NCI-H446 treated with DMSO at 0.1 percent for 48 hours (cell line): ENCODE measurements at places on chromosomes 16 and 17.

DNA sequence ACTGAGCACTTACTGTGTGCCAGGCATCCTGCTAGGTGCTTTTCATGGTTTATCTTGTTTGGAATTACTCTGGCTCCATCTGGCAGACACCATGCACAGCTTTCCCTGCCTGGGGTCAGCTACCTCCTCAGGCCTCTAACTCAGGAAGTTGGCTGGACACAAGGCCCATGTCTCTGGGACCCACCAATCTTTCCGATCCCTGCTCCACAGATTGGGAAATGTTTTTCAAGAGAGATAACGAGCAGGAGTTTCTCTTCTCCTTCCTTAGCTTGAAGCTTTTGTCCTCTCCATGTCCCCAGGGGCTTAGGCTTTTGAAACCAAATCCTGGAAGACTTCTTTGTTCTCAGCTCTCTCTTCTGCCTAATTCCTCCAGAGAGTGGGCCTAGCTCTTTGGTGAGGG lies 11.5 kb upstream of the ELAC2 start:
- no peak for DNase-seq

DNA sequence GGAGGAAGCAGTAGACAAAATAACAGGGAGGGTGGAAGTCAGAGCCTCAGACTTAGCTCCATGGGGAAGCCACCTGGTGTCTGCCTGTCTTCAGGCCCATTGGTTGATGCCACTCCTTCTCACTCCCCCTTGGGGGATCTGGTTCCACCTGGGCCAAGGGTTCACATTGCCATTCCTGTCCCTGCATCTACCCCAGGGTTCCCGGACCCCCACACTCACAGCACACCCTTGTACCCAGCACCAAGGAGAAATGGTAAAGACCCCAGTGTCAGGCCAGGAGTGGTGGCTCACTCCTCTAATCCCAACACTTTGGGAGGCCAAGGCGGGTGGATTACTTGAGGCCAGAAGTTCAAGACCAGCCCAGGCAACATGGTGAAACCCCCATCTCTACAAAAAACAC lies 1.0 kb upstream of the CA7 start:
- DNase-seq: no peak

- no peak for DNase-seq
These were observed 165.8 kb upstream of the ZNF267 start for GRCh38 chr16:31707743-31708335.

GRCh38 chr16:49463529-49463928 lies 89.9 kb downstream of the C16orf78 start:
- no peak for DNase-seq

DNA sequence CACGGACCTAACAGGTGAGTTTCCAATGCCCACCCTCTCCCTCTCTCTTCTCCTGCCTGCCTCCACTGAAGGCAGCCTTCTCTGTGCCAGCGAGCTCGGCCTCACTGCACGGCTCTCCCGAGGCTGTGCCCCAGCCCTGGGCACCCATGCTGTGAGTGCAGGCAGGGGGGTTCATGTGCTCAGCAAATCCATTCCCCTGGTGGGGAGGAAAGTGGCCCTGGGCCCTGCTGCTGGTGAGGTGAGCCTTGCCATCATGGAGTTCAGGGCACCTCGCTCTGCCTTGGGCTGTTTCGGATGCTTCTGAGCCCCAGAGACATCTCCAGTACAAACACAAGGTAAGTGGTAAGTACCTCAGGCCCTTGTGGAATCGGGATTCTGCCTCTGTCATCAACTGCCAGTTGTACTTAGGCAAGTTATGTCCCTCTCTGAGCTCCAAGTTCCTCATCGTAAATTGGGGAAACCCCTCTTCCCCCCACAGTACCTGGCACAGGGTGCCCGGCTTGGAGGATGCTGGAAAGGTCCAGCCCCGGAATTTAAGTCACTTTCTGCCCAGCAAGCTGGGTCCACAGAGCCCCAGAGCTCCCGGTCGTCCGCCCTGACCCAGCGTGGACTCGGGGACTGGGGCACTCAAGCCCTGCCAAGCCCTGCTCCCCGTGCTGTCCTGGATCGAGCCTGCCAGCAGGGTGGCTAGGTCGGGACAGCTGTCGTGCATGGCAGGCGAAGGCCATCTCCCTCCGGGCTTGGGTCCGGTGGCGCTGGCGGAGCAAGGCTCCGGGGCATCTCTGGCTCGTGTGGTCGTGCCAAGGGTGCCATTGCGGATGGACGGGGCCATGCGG lies 684 bp upstream of the NUDT16L1 start:
- DNase-seq: no peak

DNA sequence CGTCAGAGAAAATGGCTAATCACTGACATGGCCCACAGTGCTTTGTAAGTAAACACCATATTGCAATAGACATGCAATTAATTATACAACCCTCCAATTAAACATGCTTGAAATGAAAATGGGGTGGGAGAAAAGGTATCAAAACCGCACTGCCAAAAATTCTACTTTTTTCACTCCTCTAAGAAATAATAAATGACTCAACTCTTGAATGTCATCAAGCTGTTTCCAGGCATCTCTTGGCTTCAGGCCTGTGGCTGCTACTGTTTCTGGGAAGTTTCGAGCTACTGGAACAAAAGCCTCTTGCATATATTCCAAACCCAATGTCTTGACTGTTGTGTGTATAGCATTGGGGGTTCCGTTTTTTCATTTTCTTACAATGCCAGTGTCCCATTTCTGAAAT lies 412.6 kb downstream of the RBFOX1 start:
- peak; percentile 3 for DNase-seq

- DNase-seq: no peak
These were observed 30.5 kb downstream of the ITGAE start for GRCh38 chr17:3770466-3770865.

DNA sequence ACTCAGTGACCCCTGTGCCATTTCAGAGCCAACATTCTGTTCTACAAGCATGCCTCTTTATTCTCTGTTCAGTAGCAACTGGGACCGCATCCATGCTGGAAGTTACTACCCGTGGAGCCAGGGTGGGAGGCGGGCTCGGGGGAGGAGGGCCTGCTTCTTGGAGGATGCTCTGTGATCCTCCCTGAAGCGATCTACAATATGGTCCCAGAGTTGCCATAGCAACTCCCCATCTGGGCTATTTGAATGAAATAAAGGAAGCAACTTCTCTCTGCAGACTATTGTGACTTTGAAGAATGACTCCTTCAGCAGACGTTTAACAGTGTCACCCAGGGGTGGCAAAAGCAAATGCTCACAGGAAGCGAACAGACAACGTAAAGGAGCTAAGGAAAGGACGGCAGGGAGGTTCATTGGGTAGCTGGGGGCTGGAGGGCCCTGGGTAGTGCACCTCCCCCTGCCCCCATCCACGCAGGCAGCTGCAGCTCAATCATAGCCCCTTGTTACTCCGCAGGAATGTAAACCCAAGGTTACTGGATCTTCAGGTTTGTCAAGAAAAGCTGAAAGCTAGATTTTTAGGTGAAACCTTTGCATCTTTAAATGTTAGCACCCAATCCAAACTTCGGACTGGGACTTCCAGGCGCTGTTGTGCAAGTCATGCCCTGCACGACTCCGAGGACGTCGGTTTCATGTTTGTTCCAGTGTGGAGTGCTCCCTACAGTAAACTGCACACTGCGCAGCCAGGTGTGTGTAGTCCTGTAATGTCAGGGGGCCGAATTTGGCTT lies 51.1 kb upstream of the MEAK7 start:
- no peak for DNase-seq

DNA sequence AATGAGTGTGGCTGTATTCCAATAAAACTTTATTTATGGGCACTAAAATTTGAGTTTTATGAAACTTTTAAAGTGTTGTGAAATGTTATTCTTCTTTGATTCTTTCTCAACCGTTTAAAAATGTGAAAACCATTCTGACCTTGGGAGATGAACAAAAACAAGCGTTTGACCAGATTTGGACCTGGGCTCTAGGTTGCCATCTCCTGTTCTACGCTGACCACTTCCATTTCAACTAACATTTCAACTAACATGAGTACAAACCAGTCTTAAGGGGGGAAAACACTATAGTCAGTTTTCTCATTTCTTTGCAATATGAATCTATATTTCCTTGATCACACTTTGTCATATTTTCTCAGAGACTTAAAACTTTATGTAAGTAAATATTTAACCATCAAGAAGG lies 118.4 kb upstream of the IRX5 start:
- DNase-seq: no peak

DNA sequence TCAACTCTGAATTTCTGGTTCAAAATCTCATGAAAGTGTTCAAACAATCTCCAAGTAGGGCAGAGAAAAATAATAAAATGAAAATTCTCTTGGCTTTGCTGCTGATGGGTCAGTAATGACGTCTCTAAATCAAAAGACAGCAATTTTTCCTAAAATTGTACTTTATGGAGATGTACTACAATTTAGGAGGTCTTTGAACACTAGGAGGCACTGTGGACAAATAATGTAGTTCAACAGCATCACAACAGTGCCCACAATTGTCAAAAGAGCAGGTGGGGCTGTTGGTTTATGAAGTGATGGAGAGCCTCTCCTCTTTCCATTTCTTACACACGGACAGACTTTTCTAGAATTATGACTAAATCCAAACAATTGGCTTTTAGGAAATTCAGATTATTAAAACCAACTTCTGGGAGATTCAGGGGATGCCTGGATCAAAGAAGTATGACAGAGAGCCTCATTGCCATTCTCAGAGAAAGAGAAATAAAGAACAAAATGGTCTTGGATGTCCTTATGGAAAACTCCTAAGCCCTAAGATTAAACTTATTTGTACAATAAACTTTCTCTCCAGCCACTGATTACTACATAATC lies 23.8 kb downstream of the EZH1 start:
- peak; percentile 46 for DNase-seq

- no peak for DNase-seq
These were observed 324.0 kb downstream of the SNX29 start for GRCh38 chr16:12300490-12300889.

DNA sequence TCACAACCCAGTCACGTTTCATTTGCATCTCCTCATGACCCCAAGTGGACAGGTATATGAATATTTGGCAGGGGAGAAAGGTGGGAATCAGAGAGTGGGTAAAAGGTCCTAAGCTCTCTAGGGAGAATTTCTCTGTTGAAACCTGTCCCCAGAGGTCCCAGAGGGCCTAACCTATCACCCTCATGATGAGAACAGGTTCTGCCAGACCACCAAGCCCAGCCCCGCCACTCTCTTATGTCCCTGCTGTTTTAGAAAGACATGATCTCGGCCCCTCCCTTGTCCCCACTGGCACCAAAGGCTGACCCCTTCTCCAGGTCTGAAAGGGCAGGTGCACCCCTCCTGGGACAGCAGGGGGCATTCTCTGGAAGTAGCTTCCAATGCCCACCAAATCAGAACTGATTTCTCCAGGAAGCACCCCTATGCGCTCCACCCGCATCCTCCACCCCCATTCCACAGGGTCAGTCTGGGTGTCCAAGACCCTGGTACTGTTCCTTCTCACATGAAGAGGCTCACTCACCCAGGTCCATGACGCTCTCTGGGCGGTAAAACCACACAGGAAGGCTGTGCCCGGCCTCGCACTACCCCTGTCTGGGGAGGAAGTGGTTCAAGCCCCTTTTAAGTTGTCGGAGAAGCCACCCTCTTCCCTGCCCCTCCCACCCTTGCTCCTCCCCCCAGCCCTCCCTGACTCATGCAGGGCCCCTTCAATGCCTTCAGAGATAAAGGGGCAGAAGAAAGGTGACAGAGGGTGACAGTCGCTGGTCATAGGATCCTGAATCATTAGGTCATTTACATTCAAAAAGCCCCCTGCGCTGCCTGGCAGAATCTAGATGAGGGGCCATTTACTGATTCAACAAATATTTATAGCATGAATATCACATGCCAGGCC lies at the start of gene CCR7:
CCR7 (minus strand) TSS at position 590 of the 886 bp plus-strand sequence; CDS start at position 527, 63 bp downstream.
- no peak for DNase-seq

- DNase-seq: no peak
These were observed 16.0 kb downstream of the BTBD17 start for GRCh38 chr17:74345433-74346241.

DNA sequence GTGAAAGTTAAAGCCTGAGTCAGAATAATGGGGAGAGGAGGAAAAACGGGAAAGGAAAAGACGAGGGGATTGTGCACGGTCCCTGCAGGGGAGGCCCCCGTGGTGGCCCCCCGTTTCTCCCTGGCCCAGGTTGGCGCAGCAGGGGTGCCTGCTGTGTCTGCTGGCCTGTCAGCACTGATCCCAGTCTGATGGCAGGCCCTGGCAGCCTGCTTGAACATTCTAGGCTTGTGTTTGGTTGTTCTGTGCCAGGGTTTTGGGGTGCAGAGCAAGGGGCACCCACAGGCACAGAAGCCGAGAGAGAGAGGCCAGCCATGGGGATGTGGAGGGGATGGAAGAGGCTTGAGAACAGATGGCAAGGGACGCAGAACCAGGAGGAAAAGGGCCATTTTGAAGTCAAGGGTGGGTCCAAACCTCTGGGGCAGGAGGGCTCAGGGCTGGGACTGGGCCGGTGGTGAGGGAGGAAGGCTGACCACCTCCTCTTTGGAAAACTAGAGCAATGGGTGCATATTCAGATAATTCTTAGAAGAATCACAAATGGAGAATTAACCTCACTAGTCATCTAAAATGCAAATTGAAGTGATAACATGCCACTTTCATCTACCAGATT lies 35.9 kb downstream of the TBX4 start:
- no peak for DNase-seq

DNA sequence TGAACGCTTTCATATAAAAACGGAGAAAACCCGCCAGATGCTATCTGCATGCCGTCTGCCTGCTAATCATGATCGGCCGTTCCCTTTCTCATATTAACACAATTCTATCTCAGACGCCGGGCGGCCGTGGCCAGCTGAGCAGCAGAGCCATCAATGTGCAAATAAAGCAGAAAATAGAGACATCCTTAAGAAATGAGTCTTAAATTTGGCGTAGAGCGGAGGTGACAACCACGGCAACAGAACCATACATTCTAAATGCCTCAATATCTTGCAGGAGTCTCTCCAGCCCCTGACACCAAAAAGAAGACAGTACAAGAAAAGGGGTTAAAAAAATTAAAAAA lies 2.7 kb upstream of the IRX5 start:
- no peak for DNase-seq

GRCh38 chr17:55186937-55187770 lies 77.6 kb upstream of the HLF start:
- DNase-seq: no peak

DNA sequence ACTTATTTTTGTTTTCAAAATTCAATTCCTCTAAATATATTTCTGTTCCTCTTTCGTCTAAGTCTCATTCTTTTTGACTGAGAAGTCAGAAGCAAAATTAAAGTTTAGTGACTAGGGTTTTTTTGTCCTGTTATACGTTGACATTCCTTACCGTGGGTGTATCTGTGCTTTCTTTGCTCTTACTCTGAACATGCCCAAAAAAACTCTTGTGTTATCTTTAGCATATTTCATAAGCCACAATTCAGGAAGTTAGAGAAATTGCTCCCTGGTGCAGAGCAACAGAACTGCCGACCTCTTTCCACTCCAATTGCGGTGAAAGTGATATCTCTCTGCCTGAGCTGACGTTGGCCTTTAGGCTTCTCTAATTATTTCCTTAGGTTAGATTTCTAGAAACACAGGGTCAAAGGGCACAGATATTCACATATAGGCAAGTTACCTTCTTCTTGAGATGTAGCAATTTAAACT lies 65.7 kb downstream of the CENPV start:
- no peak for DNase-seq

GRCh38 chr16:1643521-1643920 lies 31.4 kb downstream of the CRAMP1 start:
- DNase-seq: no peak
